ENCODE measurements at places on chromosomes 13 and 19.

GRCh38 chr19:31000913-31001312, 348.3 kb downstream of the TSHZ3 start:
- no peak for DNase-seq

- no peak for DNase-seq
Measured at GRCh38 chr13:79341202-79341601, 64.9 kb downstream of the RBM26 start.

DNA sequence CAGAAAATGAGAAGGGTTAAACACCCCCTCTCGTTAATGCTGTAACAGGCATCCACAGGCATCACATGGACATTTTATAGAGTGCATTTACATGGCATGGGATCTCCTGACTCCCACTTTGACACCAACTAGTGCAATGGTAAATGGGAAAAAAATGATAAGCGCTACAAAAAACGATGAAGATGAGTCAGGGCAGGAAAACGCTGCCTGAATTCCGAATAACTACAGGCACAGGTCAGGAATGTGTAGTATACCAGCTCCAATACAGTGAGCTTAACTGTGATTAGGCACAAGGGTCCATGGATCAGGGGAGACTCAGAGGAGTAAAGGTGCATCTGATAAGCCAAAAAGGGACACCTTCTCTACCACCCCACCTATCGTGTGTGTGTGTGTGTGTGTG, 223.6 kb downstream of the FOXO1 start:
- no peak for DNase-seq

GRCh38 chr19:44775676-44776240, 1.9 kb upstream of the CBLC start:
- DNase-seq: no peak

DNA sequence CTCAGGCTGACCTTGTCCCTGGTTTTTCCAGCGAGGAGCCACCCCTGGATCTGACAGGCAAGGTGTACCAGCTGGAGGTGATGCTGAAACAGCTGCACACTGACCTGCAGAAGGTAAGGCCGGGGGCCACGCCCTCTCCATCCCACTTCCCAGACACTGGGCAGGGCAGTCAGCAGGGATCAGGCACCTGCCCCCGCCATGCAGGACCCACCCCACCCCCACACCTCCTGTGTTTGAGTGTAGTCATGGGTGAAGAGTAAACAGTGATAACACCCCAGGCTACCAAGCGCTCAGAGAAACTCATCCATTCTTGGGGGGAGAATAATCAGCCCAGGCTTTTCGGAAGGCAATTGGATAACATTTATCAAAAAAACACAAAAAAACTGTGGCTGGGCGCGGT, 19.9 kb downstream of the DPF1 start:
- DNase-seq: no peak

All from cortex of kidney (tissue), 1 donor.